Activated CD8-positive, alpha-beta memory T cell treated with anti-CD3 and anti-CD28 coated beads for 1 hour (primary cell): ENCODE measurements at places on chromosomes 3 and 15.

GRCh38 chr3:177574222-177574856 is 377.1 kb upstream of the TBL1XR1 start:
- no peak for DNase-seq

- DNase-seq, result no peak
These were observed 13.5 kb upstream of the KCNMB3 start for GRCh38 chr3:179264449-179264848.

DNA sequence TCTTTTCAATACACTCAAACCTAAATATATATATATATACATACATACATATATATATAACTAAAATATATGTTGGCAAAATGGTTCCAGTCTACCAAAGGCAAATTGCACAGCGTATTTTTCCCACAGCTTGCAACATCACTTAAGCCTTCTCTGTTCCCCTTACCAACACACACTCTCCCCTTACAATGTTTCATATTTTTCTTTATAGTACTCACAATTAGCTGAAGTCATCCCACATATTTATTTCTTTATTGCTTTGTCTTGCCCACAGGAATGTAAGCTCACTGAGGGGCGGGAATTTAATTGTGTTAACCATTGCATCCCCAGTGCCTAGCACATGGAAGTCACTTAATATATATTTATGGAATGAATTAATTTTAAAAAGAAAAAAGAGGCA is 288.3 kb downstream of the ULK4 start:
- DNase-seq, result no peak

- no peak for DNase-seq
These were observed 13.0 kb downstream of the GUCA1C start for GRCh38 chr3:108940568-108941263.

GRCh38 chr3:112814266-112814665 is 32.4 kb downstream of the CD200R1L start:
- DNase-seq, result no peak

DNA sequence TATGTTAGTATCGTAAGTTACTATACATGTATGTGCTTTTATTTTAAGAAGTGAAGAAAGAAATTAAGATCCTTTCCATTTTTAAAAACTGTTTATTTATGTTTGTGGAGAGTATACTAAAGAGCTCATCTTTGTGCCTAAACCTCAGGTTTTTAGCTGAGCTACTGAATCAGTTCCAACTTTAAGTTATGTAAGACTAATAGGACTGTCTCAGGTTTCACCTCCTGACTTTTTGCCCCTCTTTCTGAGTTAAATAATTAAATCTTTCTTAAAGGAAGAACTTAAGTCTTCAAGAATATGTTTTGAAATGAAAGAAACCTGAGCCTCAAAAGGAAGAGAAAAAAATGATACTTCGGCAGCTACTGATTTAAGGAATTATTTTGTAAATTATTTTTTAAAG is 2.6 kb downstream of the SLMAP start:
- DNase-seq, result no peak

GRCh38 chr3:189778340-189778950 is 147.3 kb downstream of the TP63 start:
- DNase-seq, result no peak

GRCh38 chr3:58324391-58325390 is 8.0 kb upstream of the PXK start:
- no peak for DNase-seq

GRCh38 chr3:190593075-190593474 is 79.2 kb downstream of the IL1RAP start:
- DNase-seq, result no peak

DNA sequence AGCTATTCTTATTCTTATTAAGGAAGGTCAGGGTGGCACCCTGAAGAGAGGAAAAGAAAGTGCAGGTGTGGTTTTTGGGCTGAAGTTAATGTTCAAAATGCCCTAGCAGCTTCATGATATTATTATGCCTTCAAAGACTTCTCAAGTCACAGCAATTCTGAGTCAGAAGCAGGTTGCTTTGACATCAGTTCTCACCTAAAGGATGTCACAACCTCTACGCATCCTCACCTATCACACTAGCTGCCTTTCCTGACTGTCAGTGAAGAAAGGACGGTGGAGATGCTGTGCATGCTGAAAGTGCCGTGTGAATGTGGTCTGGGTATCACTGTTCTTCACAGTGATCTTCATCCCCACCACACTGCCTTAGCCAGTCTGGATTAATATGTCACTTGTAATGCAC is 49.6 kb downstream of the NPTN start:
- no peak for DNase-seq

- DNase-seq, result no peak
These were observed 30.6 kb downstream of the LDHAL6B start for GRCh38 chr15:59237119-59237855.

GRCh38 chr3:127652246-127652995 is 20.3 kb upstream of the ABTB1 start:
- DNase-seq, result no peak

GRCh38 chr15:48858401-48858800 is 19.5 kb upstream of the EID1 start:
- no peak for DNase-seq

- no peak for DNase-seq
These were observed 370.1 kb downstream of the LPP start for GRCh38 chr3:188524052-188524451.

GRCh38 chr15:89408372-89409183 is 74.0 kb upstream of the POLG start:
- DNase-seq, result no peak

DNA sequence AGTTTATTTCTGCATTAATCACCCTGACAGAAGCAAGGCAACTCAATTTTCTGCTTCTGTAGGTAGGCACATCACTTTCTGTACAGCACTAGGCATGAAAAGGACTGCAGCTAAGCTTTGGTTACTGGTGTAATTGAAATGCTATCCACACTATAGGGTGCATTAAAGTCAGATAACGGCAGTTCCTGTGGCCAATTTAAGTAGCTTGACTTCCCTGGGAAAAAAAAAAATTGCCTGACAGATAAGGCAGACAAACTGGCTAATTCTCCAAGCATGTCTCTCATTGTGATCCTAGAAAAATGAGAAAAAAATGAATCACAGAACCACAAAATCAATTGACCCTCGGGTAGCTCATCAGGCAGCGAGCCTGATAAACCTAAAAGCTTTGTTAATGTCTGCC is 151.4 kb downstream of the MEIS2 start:
- DNase-seq, result no peak

DNA sequence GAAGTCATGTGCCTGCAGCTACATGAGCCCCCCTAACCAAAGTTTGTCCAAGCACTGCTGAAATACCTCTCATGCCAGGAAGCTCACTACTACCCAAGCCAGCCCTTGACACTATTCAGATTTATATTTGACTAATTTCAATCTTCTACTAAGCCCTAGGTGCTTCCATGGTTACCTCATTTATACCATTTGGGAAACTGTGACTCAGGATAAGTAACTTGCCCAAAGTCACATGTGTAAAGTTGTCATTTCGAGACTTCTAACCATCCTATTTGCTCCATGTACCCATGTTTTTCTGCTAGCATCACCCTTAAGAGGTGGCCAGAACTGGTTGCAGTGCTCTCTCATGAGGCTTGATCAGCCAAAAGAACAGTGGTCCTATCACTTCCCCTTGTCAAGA is 20.7 kb upstream of the TIMP4 start:
- DNase-seq, result no peak
